CD14-positive monocyte (primary cell): ENCODE measurements at places on chromosomes 16 and 17.

GRCh38 chr16:80231121-80231520 is 309.7 kb upstream of the DYNLRB2 start:
- H3K4me3 ChIP-seq: no peak overlapping the region
- no peaks in the 10 kb centered on the region for H3K36me3 ChIP-seq
- DNase-seq: no peak
- no peaks in the 10 kb centered on the region for H3K27me3 ChIP-seq
- H3K4me1 ChIP-seq: no peaks in the 10 kb centered on the region

GRCh38 chr17:78391843-78392242 is 13.4 kb downstream of the PGS1 start:
- no peak overlapping the region for H3K27ac ChIP-seq
- peaks cover 39% of the 10 kb centered on the region for H3K4me1 ChIP-seq
- no peak overlapping the region for H3K4me3 ChIP-seq
- no peak for DNase-seq
- no peaks in the 10 kb centered on the region for H3K27me3 ChIP-seq

DNA sequence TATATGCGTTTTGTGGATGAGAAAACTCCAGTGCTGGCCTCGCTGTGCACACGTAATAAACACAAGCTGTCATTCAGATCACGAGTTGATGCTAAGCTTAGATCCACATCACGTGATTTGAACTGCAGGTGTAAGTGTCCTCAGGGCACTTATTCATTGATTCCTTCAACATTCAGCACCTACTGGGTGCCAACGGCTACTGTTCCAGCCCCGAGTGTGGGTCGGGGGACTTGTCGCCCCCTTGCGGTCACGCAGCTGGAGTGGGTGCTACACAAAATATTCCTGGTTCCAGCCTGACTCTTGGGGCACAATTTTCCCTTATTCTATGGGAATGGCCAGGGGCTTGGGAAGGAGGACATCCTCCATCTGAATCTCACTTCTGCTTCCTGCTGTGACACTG is 29.9 kb upstream of the GINS2 start:
- peaks cover 1% of the 10 kb centered on the region for H3K36me3 ChIP-seq
- H3K27me3 ChIP-seq: no peaks in the 10 kb centered on the region
- no peak overlapping the region for H3K4me3 ChIP-seq
- no peak overlapping the region for H3K27ac ChIP-seq
- peaks cover 17% of the 10 kb centered on the region for H3K4me1 ChIP-seq

- H3K4me1 ChIP-seq: no peaks in the 10 kb centered on the region
- H3K27me3 ChIP-seq: no peaks in the 10 kb centered on the region
- H3K27ac ChIP-seq: no peak overlapping the region
- no peaks in the 10 kb centered on the region for H3K36me3 ChIP-seq
- no peak for DNase-seq
Observed at GRCh38 chr17:6215071-6216035, 145.2 kb downstream of the WSCD1 start.

GRCh38 chr16:15792563-15792971 is 64.3 kb downstream of the MYH11 start:
- H3K4me1 ChIP-seq: no peaks in the 10 kb centered on the region
- no peak overlapping the region for H3K27ac ChIP-seq
- H3K4me3 ChIP-seq: no peak overlapping the region
- DNase-seq: no peak
